ENCODE measurements at places on chromosomes 3 and 15.

GRCh38 chr3:151178208-151178845 is 24.7 kb downstream of the GPR171 start:
- DNase-seq = no peak

DNA sequence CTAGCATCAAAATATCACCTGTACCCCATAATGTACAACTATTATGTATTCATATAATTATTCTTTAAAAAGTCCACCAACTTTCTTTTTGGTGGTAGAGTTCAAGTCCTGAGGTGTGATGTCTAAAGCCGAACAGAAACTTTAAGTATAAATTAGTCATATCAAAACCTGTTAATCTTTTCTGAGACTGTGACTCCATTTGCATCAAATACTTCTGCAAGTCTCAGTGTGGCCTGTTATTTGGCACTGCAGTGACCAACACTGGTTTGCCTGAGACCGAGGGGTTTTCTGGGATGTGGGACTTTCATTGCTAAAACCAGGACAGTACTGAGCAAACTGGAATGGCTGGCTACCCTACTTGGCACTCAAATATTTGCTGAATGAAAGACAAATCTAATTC is 7.3 kb downstream of the NGLY1 start:
- no peak for DNase-seq

- no peak for DNase-seq
These were observed 130.8 kb upstream of the SLC2A2 start for GRCh38 chr3:171157286-171157685.

DNA sequence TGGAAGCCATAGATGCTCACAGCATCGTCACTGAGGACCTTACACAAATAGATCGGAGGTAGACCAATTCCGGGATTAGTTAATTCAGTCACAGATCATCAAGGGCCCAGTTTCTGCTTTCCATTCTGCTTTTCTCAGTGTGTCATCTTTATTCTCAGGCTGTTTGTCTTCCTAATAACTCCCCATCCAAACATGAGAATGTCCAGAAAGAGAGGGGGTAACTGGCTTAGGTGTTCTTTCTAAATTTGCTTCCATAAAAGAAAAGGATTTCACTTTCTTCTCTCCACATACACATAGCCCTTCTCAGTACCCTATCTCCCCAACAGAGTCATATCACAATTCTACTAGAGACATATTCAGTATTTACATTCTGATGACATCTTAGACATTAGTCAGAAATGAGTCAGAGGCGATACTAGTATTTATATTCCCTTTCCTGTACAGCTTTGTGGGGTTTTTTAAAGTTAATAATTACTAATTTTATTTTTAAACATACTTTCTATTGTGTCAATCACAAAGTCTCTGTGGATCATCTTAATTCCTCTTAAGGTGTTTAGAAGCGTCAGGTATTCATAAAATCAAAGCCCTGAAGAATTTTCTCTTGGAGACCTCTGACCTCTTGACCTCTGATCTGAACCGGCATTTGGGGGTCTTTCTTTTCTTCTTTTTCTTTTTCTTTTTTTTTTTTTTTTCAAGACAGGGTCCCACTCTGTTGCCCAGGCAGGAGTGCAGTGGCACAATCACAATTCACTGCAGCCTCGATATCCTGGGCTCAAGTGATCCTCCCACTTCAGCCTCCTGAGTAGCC is 24.3 kb upstream of the IL12A start:
- DNase-seq = no peak

- DNase-seq = no peak
These were observed 172.3 kb upstream of the MBNL1 start for GRCh38 chr3:152096280-152096906.

GRCh38 chr15:51620641-51621040 is 1.9 kb downstream of the DMXL2 start:
- no peak for DNase-seq

DNA sequence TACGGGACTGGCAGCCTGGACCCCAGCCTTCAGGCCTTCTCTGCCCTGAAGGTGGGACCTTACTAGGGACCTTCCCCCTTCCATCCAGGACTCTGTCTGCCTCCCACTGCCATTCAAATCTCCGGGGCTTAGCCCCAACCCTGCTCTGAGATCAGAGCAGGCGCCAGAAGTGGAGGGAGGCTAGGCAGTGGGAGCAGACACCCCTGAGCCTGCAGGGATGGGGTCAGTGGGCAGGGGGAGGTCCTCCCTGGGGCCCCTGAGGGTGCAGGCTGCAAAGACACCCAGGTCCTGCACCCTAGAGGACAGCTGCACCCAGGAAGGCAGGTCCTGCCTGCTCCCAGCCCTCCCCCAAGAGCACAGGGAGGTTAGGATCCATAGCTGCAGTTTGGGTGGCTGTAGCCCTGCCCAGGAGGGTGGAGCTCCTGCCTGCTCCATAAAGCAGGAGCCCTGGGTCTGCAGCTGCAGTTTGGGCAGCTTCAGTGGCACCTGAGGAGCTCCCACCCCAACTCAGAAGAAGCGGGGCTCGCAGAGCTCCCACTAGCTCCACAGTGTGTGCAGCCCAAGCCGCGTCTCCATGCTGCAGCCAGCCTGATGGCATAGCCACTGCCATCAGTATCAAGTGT is 8.1 kb upstream of the POC1A start:
- no peak for DNase-seq

- DNase-seq = no peak
These were observed 34.9 kb downstream of the MAGEF1 start for GRCh38 chr3:184676927-184677326.

GRCh38 chr3:25592510-25592968 is 72.2 kb downstream of the TOP2B start:
- no peak for DNase-seq

- peak; percentile 58 for DNase-seq
These were observed 2.2 kb upstream of the CCR5 start for GRCh38 chr3:46368569-46368968.

- DNase-seq = no peak
These were observed 10.6 kb downstream of the CEMIP start for GRCh38 chr15:80789796-80790195.

DNA sequence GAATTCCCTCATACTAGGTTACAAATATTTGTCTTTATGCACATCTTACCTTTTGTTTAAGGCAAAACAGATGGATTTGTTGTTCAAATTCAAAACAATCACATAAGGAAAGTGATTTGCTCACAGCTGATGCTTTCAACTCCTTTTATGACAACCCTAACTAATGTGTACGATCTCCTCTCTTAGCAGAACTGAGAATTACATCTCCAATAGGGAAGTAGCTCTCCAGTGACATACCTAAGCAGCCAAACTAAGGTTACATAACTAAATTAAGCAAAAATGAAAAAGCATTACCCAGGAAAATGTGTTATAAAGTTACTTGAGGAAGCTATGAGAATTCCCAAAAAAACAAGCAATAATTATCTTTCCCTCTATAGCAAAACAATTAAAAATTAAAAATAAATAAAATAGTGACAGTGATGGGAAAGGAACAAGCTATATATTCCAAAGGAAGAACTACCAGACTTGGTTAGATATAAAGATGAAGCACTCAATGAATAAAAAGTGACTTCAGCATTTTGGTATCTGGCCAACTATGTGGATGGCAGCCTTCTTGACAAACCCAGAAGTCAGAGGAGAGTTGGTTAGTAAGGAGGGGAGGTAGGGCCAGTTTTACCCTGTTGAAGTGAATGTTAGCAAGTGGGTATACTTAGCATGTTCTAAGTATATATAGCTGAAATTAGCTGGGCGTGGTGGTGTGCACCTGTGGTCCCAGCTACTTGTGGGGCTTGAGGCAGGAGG is 32.4 kb downstream of the PEAK1 start:
- no peak for DNase-seq

DNA sequence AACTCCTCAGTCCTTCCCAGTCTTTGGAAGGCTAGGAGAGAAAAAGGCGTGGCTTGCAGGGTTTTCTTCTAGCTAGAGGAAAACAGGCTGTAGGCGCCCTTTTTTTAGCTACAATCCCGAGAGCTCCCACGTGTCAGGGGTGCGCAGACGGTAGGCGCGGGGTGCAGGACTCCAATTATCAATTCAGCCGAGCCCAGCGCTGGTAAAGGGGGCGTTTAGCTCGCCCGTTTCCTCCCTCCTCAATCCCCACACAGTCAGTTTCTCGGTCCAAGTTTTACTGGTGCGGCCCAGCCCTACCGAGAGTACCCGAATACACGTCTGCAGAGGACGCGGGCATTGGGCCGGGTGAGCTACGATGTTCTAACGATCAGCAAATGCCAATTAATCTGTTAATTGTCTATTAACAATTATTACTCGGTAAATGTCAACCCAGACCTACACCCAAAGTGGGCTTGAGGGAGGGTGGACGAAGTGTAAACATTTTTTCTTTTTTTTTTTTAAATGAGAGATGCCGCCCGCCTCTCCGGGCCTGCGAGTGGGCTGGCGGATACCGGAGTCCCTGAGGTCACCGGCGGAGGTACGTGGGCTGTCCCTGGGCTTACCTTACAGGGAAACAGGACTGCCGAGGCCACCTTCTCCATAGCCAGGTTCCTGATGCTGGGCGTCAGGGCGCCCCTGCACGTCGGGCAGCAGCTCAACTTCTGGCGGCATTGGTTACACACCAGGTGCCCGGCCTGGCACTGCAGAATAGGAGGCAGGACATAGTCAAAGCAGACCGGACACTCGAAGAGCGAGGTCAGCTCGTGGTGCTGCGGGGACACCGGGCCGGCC is 923 bp downstream of the SIAH2 start:
- DNase-seq = peak; percentile 36

- no peak for DNase-seq
These were observed 20.6 kb downstream of the CD80 start for GRCh38 chr3:119538772-119539171.

DNA sequence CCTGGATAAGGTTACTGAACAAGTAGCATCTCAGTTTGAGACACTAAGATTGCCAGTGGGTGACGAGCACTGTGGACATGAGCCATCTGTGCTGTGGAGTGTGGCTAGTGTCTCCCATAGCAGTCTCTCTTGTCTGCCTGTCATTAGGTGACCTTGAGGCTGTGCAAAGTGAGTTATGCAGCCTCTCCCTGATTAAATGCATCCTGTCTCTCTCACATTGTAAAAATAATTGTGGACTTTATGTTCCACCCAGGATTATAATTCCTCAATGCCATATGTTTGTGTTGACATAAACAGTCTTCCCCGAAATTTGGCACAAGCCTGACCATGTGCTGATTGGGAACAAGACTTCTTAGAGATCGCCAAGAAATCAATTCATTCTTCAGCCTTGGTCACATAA is 168.9 kb downstream of the MYRIP start:
- no peak for DNase-seq

GRCh38 chr3:149535333-149535685 is 60.8 kb downstream of the TM4SF4 start:
- DNase-seq = no peak

DNA sequence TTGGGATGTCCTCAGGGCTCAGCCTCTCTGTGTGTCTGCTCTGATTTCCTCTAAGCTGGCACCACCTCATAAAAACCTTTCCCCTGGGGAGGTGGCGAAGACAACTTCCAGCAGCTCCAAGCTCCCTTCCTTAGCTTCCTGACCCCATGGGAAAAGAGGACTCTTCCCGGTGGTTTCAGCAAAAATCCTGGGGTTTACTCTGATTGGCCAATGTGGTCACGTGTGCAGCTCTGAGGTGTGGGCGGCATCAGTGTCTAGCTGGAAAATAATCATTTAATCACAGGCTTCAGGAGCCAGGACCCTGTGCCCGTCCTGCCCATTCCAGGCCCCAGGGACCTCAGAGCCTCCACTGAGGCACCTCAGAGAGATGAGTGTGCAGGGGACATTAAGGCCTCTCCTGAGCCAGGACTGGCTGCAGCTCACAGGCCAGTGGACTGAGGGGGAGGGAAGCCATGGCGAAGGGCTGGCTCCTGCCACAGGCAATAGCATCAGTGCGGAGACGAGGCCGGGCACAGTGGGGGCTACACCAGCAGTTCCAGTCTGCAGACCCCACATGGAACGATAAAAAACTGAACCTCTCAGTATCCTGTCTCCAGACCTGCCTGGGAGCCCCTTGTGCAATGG is 104.1 kb downstream of the TPRA1 start:
- DNase-seq = no peak
